ENCODE measurements at places on chromosomes 7 and 10. TPM values are rescaled to one million over a fixed set of nuclear protein-coding genes. Genes with fewer than 3 reads are reported as not detected.

Gene ARHGAP22
- total RNA-seq = 4.5 TPM

DNA sequence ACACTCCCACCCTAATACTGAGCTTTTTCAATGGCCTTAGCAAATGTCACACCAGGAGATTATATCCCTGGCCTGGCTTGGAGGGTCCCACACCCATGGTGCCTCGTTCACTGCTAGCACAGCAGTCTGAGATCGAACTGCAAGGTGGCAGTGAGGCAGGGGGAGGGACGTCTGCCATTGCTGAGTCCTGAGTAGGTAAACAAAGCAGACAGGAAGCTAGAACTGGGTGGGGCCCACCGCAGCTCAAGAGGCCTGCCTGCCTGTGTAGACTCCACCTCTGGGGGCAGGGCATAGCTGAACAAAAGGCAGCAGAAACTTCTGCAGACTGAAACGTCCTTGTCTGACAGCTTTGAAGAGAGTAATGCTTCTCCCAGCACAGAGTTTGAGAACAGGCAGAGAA is 338.9 kb upstream of the MBL2 start:
- no peak for DNase-seq

DNA sequence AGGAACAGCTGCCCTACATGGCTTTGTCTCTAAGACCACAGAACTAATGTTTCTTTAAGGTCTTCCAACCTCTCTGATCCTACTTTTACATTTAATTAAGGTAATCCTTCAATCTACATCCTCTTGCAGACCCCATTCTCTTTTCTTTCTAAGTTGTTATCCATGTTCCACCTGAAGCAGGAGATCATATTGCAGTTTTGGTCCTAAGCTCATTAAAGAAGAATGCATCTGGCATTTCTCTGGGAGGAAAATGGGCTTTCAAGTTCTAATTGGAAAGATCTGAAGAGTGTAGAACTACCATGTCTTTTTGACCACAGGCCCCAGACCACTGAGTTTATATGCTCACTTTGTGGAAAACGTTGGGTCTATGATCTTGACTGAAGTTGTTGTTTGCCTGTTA is 111.2 kb downstream of the SEM1 start:
- no peak for DNase-seq

GRCh38 chr7:140225562-140226249 is 48.9 kb upstream of the KDM7A start:
- DNase-seq = no peak

GRCh38 chr7:3895341-3896116 is 594.5 kb downstream of the SDK1 start:
- no peak for DNase-seq

DNA sequence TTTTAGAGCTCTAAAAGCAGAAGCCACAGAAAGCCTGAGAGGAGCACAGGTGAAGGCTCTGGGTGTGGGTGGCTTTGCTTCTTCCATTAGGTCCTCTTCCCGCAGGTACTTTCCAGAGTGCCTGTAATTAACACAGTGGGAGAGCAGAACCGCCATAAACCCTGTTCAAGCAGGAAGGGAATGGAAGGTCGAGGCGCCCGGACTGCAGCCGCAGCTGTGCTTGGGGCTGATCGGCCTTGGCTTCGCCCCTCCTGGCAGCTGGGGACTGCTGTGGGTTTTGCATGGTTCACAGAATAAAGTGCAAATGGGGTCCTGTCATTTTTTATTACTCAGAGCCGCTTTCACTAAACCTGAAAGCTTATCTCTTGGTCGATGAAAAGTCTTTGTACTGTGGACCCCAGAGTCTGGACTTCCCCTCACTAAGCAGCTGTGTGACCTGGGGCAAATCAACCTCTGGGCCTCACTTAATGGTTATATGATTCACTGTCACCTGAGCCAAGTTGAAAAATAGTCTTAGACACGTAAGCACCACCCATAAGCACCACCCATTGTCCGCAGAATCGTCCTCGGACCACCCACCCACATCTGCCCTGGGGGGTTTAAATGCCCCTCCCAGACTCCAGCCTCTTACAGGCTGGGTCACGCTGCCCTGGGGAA is 100.9 kb downstream of the XRCC2 start:
- DNase-seq = peak; percentile 19

DNA sequence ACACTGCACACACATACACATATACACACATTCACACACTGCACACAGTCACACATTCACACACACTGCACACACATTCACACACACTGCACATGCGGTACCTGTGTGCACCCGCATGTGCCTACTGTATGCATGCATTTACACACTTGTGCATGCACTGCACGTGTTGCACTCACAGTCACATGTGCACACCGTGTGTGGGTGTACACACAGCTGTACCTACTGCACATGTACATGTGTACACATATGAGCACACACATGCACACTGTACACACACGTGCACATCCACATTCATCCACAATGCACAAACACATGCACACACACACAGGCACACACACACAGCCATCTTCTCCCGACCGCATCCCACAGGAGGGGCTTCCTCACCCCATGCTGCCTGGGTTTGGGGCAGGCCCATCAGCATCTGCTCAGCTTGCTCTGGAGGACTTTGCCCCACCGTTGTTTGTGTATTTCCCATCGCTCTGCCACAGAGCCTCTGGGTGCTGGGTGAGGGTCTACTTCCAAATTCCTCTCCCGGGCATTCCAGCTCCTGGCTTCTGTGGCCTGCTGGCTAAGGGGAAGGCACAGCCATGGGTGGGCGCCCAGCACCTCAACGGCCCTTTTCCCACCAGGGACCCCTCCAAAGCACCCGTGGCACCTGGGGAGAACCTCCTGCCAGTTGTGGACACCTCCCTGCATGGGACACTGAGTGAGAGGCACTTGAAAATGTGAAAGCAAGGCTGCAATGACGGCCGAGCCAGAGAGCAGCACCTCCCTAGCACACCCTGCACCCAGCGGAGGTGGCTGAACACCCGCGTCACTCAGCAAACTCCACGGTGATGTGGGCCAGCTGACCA is 324.3 kb downstream of the PTPRN2 start:
- no peak for DNase-seq

GRCh38 chr10:76350583-76350982 is 919.2 kb downstream of the LRMDA start:
- DNase-seq = no peak

Gene CH25H
- total RNA-seq = not detected

Gene GJD4
- not detected for total RNA-seq

DNA sequence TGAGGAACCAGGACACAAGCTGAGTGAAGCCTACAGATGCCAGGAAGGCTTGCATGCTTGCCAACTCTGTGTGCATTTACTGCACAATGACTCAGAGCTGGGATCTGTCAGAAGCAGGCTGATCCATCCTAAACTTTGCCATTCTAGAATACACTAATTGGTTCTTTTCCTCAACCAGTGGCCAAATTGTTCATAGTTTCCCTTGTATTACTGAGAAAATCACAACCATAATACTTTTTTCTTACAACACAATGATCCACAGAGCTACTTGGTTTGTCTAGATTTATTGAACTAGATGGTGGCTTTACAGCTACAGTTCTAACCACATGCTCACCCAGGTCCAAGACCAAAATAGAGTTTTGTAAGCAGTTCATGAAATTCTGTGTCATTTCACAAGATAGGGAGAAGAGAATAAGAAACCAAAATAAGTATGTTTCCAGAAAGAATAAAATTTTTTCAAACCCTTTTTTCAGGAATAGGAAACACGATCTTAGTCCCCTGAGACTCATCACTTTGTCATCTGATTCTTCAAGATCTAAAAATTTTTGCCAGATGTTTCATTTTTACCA is 21.0 kb upstream of the LRRC17 start:
- DNase-seq = no peak

Gene PNLIP
- total RNA-seq = not detected

Gene SRRM3
- not detected for total RNA-seq

Gene ADRA2A
- not detected for total RNA-seq

Gene HOXA7
- not detected for total RNA-seq

Gene NUP42
- total RNA-seq = 49.2 TPM

- no peak for DNase-seq
Measured at GRCh38 chr10:96387161-96387560, 28.4 kb upstream of the OPALIN start.

Gene DLX5
- not detected for total RNA-seq

DNA sequence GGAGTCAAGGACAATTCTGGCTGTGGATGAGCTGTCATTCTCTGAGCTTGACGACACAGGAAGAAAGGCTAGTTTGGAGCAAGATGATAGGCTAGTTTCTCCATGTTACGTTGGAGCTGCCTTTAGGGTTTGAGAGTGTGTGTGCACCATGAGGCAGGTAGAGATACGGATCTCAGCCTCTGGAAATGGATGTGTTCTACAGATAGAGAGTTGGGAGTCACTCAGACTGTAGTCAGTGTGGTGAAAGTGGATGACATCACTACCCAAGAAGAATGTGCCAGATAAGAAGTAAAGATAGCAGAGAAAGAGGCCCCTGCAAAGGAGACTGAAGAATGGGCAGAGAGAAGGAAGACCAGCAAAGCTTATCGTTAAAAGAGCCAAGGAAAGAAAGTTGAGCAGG is 42.4 kb downstream of the PNLIPRP3 start:
- no peak for DNase-seq

Gene DOCK4
- total RNA-seq = 5.3 TPM

GRCh38 chr7:21898265-21898930 is 47.3 kb downstream of the CDCA7L start:
- peak; percentile 78 for DNase-seq

- DNase-seq = peak; percentile 5
Measured at GRCh38 chr7:20438248-20438647, 107.5 kb downstream of the ITGB8 start.

- DNase-seq = no peak
Measured at GRCh38 chr7:45661302-45661995, 87.3 kb downstream of the ADCY1 start.

DNA sequence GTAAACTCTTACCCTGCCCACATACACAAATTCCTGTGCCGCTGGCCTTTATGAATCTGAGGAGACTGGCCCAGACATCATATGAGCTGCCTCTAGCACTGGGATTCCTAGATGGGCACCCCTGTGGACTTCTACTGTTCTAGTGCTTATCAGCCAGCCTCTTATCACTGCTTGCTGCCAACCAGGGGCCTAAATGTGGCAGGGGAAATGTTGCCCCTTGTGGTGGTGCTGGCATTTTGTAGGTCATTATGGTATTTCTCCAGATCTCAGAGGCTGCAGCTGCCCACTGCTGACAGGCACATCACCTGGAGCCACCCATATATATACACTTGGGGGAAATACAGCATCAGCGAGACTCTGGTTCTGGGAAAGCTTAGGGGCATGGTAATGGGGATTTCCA is 5.4 kb downstream of the SFR1 start:
- peak; percentile 48 for DNase-seq

DNA sequence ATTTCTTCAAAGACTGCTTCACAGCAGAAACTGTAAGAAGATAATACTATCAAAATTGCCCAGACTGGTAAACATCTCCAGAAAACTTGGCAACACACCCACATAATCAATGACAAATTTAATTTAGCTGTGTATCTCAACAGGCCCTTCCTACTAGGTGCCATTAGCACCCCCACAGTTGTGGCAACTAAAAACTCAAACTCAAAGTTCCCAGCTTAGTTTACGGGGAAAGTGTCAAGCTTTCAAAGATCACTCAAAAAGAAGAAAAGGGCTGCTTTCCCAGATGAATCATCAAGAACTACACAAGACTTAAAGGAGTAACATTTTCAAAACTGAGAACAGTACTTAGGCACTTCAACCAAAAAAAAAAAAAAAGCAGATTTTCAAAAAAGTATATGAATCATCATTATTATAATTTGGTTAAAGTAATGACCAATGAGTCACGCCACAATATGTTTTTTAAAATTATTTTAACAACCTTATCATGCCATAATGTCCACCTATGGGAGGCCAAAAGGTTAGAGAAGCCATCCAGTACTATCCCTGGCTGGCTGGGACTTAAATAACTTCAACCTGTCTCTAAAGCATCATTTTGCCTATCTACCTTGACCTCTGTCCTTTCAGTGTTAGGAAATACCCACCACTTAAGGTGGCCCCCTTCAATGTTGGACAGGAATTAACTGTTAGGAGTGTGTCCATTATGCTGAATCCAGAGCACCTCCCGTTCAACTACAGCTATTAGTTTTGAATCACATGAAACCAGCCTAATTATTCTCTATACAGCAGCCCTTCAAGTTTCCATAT is 90.8 kb downstream of the ZFAND4 start:
- no peak for DNase-seq

Gene PFKP
- 43.8 TPM for total RNA-seq

DNA sequence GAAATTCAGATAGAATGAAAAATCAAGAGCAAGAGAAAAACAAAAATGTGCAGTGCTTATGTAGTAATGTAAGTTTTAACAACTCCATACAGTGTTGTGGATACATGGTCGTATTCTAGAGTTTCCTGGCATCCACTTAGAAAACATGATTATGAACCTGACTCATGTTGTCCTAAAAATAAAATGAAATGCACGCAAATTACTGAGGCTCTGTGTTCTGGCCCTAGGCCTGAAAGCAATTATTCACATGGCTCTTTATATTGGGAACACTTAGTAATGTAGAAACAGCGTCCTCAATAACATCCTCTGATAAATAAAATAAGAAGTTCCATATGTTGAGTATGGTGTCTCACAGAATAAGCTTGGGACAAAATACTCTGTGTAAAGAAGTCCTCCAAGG is 200.2 kb upstream of the SEMA3E start:
- no peak for DNase-seq

DNA sequence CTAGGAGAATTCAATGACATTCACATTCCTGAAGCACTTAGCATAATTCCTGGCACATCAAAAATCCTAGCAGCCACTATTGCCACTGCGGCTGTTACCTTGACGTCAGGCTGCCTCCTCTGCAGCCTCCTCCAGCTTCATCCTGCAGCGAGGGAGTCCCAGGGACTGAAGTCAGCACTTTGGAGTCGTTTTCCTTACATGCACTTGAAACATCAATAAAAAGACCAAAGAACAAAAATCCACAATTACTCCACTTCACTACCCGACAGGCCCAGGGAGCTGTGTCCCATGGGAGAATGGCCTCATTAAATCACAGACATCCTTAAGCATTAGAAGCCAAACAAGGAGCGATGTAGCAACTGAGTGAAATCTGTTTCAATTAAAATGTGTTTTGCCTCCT is 48.6 kb upstream of the NANOS1 start:
- no peak for DNase-seq

DNA sequence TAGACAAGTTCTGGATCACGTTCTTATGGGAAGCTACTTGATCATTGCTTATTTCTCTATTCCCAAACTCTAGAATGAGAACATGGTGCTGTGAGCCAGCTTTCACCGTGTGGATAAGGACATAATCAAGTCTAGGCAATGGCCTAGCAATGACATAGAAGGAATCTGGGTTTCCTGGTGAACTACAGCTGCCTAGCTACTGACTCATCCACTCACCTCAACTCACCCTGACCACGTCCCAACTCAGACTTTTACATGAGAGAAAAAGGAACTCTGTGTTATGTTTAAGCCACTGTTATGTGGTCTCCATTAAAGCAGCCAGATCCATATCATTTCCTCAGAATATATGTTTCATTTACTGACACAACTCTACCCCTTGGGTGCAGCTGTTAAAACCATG is 18.8 kb upstream of the MET start:
- DNase-seq = no peak

DNA sequence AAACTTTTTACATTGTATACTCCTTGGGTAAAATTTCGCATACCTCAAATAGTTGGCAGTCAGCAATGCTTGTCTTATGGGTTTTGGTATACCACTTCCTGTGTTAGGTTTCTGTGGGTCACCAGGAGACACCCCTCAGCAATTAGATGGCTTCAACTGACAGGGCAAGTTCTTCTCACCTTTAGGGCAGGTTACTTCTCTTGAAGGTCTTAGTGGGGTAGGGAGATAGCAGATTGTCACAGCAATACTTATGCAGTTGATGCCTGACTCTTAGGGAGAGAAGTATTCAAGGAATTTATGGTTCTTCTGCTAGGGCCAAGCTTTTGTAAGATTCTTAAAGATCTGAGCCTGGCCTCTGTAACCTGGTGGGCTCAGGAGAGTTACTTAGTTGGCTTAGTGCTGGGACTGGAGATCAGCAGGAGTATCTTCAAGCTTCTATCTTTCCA is 42.9 kb downstream of the MKLN1 start:
- peak; percentile 47 for DNase-seq

All from B cell (primary cell).